ENCODE measurements at places on chromosomes 6 and 20.

GRCh38 chr6:157631412-157631811, 191.6 kb upstream of the SNX9 start:
- no peaks in the 10 kb centered on the region for H3K27me3 ChIP-seq
- no peaks in the 10 kb centered on the region for H3K36me3 ChIP-seq
- no peaks in the 10 kb centered on the region for H3K4me1 ChIP-seq
- no peak overlapping the region for H3K4me3 ChIP-seq
- no peak for DNase-seq

GRCh38 chr20:6099819-6100218, 23.0 kb downstream of the FERMT1 start:
- no peak overlapping the region for H3K4me3 ChIP-seq
- H3K36me3 ChIP-seq, result peaks cover 3% of the 10 kb centered on the region
- no peaks in the 10 kb centered on the region for H3K4me1 ChIP-seq
- H3K27me3 ChIP-seq, result peaks cover 20% of the 10 kb centered on the region
- no peak for DNase-seq

DNA sequence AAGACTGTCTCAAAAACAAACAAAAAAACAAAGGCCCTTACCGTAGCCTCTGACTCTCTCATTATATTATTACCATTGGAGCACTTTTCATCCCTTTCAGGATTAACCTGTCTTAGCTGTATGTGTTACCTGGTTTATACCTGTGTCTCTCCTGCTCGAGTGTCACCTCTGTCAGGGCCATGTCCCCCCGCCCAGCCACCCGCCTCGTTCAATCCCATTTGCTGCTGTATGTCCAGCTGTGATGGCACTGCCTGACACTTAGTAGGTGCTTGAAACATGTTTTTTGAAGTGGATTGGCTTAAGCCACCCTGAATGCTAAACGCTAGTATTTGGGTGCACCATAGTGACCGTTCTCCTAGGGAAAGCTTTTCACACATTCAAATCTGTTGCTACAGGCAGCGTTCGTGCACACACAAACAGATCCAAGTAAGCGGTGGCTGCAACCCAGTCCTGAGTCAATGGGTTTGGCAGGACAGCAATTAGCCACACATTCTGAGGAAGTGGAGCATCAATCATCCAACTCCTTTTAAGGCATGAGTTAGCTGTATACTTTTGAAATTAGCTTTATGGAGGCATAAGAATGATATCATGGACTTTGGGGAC, 98.9 kb upstream of the ZNF217 start:
- H3K4me3 ChIP-seq, result peak overlapping the region; percentile 72
- peaks cover 18% of the 10 kb centered on the region for H3K4me1 ChIP-seq
- H3K36me3 ChIP-seq, result peaks cover 3% of the 10 kb centered on the region
- H3K27ac ChIP-seq, result no peak overlapping the region
- no peak for DNase-seq

GRCh38 chr6:170287371-170287876, 3.5 kb downstream of the DLL1 start:
- DNase-seq, result no peak
- peaks cover 67% of the 10 kb centered on the region for H3K27me3 ChIP-seq
- H3K27ac ChIP-seq, result no peak overlapping the region
- no peak overlapping the region for H3K4me3 ChIP-seq
- peaks cover 22% of the 10 kb centered on the region for H3K4me1 ChIP-seq
- peaks cover 13% of the 10 kb centered on the region for H3K36me3 ChIP-seq

GRCh38 chr20:48215536-48215935, 430.3 kb upstream of the SULF2 start:
- no peak overlapping the region for H3K4me3 ChIP-seq
- H3K27me3 ChIP-seq, result peaks cover 78% of the 10 kb centered on the region
- no peaks in the 10 kb centered on the region for H3K4me1 ChIP-seq
- no peaks in the 10 kb centered on the region for H3K36me3 ChIP-seq
- no peak for DNase-seq

GRCh38 chr20:9068233-9068801, 570 bp upstream of the PLCB4 start:
- H3K27me3 ChIP-seq, result peaks cover 9% of the 10 kb centered on the region
- no peak for DNase-seq
- H3K36me3 ChIP-seq, result no peaks in the 10 kb centered on the region
- peaks cover 3% of the 10 kb centered on the region for H3K4me1 ChIP-seq
- no peak overlapping the region for H3K4me3 ChIP-seq

DNA sequence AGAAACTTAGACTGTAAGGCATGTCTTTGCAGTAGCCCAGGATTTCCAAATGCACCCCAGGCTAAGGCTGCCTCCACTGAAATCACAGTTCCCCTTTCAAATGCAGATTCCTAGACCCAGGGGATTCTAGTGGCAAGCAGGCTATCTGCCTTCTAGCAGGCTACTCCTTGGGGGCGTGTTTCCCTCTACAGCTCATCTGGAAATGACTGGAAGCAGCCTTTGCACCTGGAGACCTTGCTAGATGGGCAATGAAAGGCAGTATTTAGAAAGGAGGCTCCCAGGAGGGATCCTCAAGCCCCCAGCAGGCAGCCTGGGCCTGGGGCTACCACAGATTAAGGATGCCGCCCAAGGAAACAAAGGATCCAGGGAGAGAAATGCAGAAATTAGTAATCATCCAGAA, 26.0 kb upstream of the SYNDIG1 start:
- H3K4me1 ChIP-seq, result no peaks in the 10 kb centered on the region
- DNase-seq, result no peak
- no peak overlapping the region for H3K27ac ChIP-seq
- no peaks in the 10 kb centered on the region for H3K36me3 ChIP-seq
